ENCODE measurements at places on chromosomes 4 and X. TPM values are rescaled to one million over a fixed set of nuclear protein-coding genes. Genes with fewer than 3 reads are reported as not detected.

- no peak overlapping the region for H3K27ac ChIP-seq
- no peaks in the 10 kb centered on the region for H3K27me3 ChIP-seq
- no peak overlapping the region for H3K4me3 ChIP-seq
- DNase-seq, result no peak
- no peaks in the 10 kb centered on the region for H3K4me1 ChIP-seq
Observed at GRCh38 chrX:105765691-105766090, 56.6 kb upstream of the NRK start.

SORBS2 gene
- total RNA-seq, result not detected

DNA sequence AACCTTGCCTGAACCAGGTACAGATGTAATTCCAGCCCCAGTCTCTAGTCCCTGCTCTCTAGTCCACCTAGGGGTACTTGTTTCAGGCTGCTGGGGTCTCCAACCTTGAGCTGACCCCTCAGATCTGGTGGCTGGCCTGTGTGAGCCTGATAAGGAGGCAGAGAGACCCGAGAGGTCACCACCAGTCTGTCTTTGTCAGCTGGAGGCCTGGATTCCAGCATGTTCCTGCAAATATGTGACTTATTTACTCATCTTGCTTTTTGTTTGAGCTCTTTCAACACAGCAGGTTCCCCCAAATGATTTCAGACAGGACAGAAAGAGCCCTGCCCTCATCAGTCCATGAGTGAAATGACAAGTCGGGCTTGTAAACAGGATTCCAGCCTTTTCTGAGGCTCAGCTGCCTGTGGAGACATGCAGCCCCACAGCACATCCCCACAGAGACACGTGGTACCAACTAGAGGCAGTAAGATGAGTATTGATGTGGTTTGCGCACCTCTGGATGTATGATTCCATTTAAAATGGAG is 37.5 kb upstream of the STK26 start:
- DNase-seq, result no peak
- H3K36me3 ChIP-seq, result peaks cover 2% of the 10 kb centered on the region
- H3K27ac ChIP-seq, result peak overlapping the region; percentile 91

DNA sequence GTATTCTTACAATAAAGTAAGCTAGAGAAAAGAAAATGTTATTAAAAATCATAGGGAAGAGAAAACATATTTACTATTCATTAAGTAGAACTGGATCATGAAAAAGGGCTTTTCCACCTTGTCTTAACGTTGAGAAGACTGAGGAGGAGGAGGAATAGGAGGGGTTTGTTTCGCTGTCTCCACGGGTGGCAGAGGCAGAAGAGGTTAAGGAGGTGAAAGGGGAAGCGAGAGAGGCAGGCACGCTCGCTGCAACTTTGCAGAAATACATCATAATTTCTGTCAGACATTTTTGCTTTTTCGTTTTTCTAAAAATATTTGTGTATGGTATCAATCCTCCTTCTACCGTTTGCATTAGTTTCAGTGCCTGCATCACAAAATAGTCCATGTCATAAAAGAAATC is 2375.1 kb upstream of the AGA start:
- H3K27me3 ChIP-seq, result no peaks in the 10 kb centered on the region
- H3K27ac ChIP-seq, result no peak overlapping the region

GRCh38 chrX:132165651-132166050 is 37.8 kb upstream of the FRMD7 start:
- H3K27ac ChIP-seq, result no peak overlapping the region
- H3K4me3 ChIP-seq, result no peak overlapping the region
- H3K27me3 ChIP-seq, result no peaks in the 10 kb centered on the region
- peaks cover 24% of the 10 kb centered on the region for H3K36me3 ChIP-seq
- no peak for DNase-seq
- H3K4me1 ChIP-seq, result no peaks in the 10 kb centered on the region

TRIM61 gene
- total RNA-seq, result 2.6 TPM

DNA sequence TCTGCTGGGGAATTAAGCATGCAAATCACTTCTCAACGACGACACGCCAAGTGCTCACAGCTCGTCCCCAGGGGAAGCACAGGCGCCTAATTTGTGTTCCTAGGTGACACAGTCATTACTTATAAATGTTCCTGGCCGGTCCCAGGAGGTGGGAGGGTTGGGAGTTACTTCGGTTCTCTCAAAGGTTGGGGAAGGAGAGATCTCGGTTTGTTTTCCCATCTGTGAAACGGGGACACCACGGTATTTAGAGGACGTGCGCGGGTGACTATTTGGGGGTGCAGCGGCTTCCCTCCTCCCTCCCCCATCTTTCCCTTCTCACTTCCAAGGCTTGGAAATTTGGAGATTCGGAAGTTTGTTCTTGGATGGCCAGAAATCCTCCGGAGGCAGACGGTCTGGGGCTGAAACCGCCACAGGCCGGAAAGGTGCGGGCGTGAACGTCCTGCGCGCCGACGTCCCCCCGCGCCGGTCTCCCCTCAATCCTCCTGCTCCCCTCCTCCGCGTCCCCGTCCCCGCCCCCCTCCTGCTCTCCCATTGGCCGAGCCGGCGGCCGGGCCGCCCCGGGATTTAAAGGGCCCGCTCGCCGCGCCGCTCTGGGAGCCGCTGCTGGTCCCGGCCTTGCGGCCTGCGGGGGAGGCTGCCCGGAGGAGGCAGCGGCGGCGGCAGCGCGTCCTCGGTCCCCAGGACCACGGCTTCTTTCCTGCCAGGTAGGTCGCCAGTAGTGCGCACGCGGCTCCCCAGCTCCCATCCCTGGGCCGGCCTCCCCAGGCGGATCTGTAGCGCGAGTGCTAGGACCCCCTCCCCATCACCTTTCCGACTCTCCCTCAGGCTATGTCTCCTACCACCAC is at the start of gene PORCN:
Gene PORCN, plus strand, starts transcription at position 593 of the 845 bp plus-strand sequence. CDS start 829 bp downstream, outside the sequence.
- H3K27me3 ChIP-seq, result no peaks in the 10 kb centered on the region
- H3K27ac ChIP-seq, result peak within 1 kb of the TSS; percentile 91
- DNase-seq, result peak; percentile 71
- peak within 1 kb of the TSS; percentile 95 for H3K4me3 ChIP-seq

GJB1 gene
- total RNA-seq, result not detected

GRCh38 chr4:118338981-118339765 is 13.6 kb downstream of the PRSS12 start:
- H3K4me3 ChIP-seq, result no peak overlapping the region
- H3K4me1 ChIP-seq, result no peaks in the 10 kb centered on the region
- no peaks in the 10 kb centered on the region for H3K36me3 ChIP-seq
- DNase-seq, result no peak

GRIA2 gene
- not detected for total RNA-seq

DNA sequence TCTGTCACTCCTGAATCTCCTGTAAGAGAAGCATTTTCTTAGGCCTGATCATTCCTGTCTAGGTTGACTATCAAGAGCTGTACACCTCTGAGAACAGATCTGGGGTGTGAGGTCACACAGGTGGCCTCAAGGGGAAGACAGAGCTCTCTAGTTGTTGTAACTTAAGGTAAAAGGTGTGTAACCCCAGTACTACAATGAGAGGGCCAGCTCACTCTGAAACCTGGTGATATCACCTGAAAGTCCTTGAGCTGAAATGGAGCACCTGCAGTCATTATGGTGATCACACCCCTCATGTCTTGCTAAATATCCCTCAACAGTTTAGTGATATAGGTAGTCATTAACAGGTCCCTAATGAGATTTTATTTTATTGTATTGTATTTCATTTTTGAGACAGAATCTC is 8.8 kb upstream of the FAM9C start:
- H3K36me3 ChIP-seq, result no peaks in the 10 kb centered on the region
- peaks cover 79% of the 10 kb centered on the region for H3K4me1 ChIP-seq
- DNase-seq, result no peak
- peak overlapping the region; percentile 59 for H3K27ac ChIP-seq

DNA sequence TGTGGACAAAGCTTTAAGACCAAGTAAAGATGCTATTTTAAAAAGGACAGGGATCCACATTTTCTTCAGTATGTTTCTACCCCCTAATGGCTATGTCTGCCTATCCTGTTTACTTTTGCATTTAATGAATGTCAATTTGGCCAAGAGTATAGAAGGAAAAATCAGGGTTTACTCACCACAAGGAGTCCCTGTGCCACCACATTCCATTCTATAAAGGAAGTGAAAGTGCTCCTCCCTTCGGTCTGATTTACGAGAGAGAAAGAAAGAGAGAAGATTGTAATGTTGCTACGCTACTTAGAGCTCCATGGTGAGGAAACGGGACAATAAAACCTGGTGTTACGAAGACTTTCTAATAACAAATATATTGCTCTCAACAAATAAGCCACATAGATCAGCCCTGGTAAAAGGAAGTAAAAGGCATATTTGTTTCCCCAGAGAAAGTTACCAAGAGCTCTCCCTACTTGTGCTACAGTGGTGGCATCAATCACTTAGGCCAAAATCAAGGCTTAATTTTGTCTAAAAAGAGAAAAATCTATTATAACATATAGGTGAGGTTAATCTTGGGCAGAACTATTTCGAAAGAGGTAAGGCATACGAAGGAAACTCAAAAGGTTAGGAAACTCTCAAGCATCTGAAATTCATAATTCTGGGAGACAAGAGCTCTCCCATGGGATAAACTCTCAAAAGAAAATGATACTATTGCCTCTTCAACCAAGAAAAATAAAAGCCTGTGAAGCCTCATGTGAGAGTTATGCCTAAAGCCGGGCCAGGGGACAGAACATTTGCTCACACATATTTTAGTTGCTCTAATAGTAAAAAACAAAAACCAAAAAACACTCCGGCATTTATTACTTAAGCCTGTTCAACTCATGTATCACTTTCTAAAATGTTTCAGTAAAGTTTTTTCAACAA is 29.5 kb downstream of the TAPT1 start:
- no peak for DNase-seq
- peak overlapping the region; percentile 49 for H3K27ac ChIP-seq
- peaks cover 32% of the 10 kb centered on the region for H3K4me1 ChIP-seq
- peak overlapping the region; percentile 23 for H3K4me3 ChIP-seq
- peaks cover 54% of the 10 kb centered on the region for H3K36me3 ChIP-seq

- no peaks in the 10 kb centered on the region for H3K4me1 ChIP-seq
- H3K27me3 ChIP-seq, result no peaks in the 10 kb centered on the region
- H3K36me3 ChIP-seq, result no peaks in the 10 kb centered on the region
- no peak overlapping the region for H3K27ac ChIP-seq
- no peak overlapping the region for H3K4me3 ChIP-seq
Observed at GRCh38 chrX:37542791-37543190, 28.7 kb upstream of the LANCL3 start.

- H3K27me3 ChIP-seq, result no peaks in the 10 kb centered on the region
- no peak for DNase-seq
- no peak overlapping the region for H3K4me3 ChIP-seq
- H3K27ac ChIP-seq, result peak overlapping the region; percentile 66
Observed at GRCh38 chr4:1613099-1613495, 71.0 kb downstream of the FAM53A start.

DNA sequence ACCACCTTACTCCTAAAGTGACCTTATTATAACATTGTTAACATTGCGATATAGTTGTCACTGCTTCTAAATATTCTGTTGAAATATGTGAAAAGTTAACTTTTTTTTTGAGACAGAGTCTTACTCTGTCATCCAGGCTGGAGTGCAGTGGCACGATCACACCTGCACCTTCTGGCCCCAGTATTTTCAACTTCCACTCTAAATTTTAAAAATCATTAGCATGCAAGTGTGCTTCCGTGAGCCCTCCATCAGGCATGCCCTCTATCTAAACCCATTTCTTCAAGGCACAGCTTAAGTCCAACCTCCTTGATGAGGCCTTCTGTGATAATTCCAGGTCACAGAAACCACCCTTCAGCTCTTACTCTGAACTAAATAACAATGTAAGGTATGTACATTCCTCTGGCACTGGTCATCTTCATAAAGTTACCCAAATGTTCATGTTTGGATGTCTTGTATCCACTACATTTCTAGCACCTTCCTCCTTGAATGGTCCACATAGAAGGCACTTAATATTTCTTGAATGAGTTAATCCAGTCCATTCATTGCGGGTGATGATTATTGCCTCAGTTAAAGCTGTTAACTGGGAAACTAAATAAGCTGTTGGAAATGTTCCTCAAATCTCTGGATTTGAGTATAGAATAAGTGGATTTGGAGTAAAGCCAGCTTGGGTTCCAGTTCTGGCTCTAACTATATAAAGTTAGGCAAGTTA is 38.6 kb upstream of the TMEM131L start:
- H3K27me3 ChIP-seq, result no peaks in the 10 kb centered on the region
- DNase-seq, result no peak
- peaks cover 21% of the 10 kb centered on the region for H3K4me1 ChIP-seq
- no peaks in the 10 kb centered on the region for H3K36me3 ChIP-seq
- H3K27ac ChIP-seq, result peak overlapping the region; percentile 98

CDKL5 gene
- 5.6 TPM for total RNA-seq

- H3K4me3 ChIP-seq, result no peak overlapping the region
- DNase-seq, result no peak
- peaks cover 3% of the 10 kb centered on the region for H3K4me1 ChIP-seq
- H3K27me3 ChIP-seq, result no peaks in the 10 kb centered on the region
- H3K36me3 ChIP-seq, result peaks cover 39% of the 10 kb centered on the region
Observed at GRCh38 chr4:87144356-87144755, 76.1 kb downstream of the KLHL8 start.

- H3K4me3 ChIP-seq, result no peak overlapping the region
- no peak overlapping the region for H3K27ac ChIP-seq
- H3K4me1 ChIP-seq, result peaks cover 13% of the 10 kb centered on the region
- DNase-seq, result no peak
Observed at GRCh38 chr4:21001490-21001889, 301.2 kb downstream of the PACRGL start.

- no peaks in the 10 kb centered on the region for H3K27me3 ChIP-seq
- H3K36me3 ChIP-seq, result no peaks in the 10 kb centered on the region
- H3K27ac ChIP-seq, result no peak overlapping the region
- H3K4me1 ChIP-seq, result no peaks in the 10 kb centered on the region
Observed at GRCh38 chr4:186805020-186805820, 81.6 kb upstream of the FAT1 start.

DNA sequence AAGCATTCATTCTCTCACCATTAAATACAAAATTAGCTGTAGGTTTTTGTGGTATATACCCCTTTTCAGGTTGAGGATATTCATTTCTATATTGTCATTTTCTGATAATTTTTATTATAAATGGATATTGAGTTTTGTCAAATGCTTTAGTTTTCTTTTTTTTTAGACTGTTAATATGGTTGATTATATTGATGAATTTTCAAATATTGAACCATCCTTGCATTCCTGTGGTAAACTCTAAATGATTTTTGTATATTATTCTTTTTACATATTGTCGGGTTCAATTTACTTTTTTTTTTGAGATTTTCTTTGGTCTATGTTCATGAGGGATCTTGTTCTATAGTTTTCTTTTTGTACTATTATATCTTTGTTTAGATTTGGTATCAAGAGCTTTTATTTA is 165.1 kb downstream of the GPAT3 start:
- H3K27me3 ChIP-seq, result no peaks in the 10 kb centered on the region
- no peak for DNase-seq
- H3K36me3 ChIP-seq, result no peaks in the 10 kb centered on the region
- H3K4me1 ChIP-seq, result no peaks in the 10 kb centered on the region
- no peak overlapping the region for H3K27ac ChIP-seq

SGMS2 gene
- total RNA-seq, result not detected

- no peaks in the 10 kb centered on the region for H3K36me3 ChIP-seq
- DNase-seq, result no peak
- H3K27me3 ChIP-seq, result no peaks in the 10 kb centered on the region
- no peak overlapping the region for H3K4me3 ChIP-seq
- H3K4me1 ChIP-seq, result no peaks in the 10 kb centered on the region
Observed at GRCh38 chr4:31374256-31374960, 654.2 kb downstream of the PCDH7 start.

ENPEP gene
- not detected for total RNA-seq
